ENCODE measurements at places on chromosomes 5 and 9. TPM values are rescaled to one million over a fixed set of nuclear protein-coding genes. Genes with fewer than 3 reads are reported as not detected.

GRCh38 chr9:113464286-113464660 lies 746 bp downstream of the RGS3 start:
- DNase-seq = no peak

- no peak for DNase-seq
Observed at GRCh38 chr5:120576588-120576987, 112.5 kb downstream of the PRR16 start.

DNA sequence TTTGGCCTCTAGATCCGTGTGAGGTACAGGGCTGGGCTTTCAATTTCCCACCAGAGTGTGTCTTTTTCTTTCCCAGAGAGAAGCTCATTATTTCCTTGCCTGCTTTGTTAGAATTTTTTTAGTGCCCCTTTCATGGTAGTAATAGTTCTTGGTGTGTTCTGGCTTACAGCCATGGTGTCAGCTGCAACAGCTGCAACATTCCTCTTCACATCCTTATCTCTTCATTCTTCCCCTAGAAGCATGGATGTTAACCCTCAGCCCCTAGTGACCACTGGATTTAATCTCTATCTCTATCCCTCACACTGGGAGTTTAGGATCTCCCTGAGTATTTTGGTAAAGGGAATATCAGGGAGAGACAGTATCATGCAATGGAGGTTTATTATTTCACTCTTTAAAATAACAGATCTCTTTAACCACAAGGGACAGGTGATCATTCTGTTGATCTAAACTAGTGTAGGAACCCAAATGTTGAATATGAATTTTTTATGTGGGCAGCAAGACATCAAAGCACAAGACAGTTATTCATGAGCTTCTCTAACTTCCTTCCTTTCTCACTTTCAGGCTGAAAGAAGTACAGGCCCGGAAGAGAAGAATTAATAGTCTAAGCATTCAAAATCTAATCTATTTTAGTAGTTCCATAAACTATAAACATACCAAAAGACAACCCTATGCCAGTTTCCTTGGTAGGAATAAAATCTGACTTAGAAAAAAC lies 160.2 kb downstream of the FAM170A start:
- no peak for DNase-seq

The OCLN gene
- 154 TPM for total RNA-seq

- DNase-seq = no peak
Observed at GRCh38 chr5:33059081-33059480, 348.0 kb downstream of the NPR3 start.

All from Calu3 (cell line).